Immature natural killer cell (primary cell): ENCODE measurements at places on chromosomes 2 and 18. TPM values are rescaled to one million over a fixed set of nuclear protein-coding genes. Genes with fewer than 3 reads are reported as not detected.

GRCh38 chr18:3323900-3324299, 62.0 kb downstream of the MYL12B start:
- no peak for DNase-seq
- H3K27ac ChIP-seq, result no peak overlapping the region
- no peak overlapping the region for H3K4me3 ChIP-seq
- no peaks in the 10 kb centered on the region for H3K36me3 ChIP-seq
- peaks cover 5% of the 10 kb centered on the region for H3K27me3 ChIP-seq

DNA sequence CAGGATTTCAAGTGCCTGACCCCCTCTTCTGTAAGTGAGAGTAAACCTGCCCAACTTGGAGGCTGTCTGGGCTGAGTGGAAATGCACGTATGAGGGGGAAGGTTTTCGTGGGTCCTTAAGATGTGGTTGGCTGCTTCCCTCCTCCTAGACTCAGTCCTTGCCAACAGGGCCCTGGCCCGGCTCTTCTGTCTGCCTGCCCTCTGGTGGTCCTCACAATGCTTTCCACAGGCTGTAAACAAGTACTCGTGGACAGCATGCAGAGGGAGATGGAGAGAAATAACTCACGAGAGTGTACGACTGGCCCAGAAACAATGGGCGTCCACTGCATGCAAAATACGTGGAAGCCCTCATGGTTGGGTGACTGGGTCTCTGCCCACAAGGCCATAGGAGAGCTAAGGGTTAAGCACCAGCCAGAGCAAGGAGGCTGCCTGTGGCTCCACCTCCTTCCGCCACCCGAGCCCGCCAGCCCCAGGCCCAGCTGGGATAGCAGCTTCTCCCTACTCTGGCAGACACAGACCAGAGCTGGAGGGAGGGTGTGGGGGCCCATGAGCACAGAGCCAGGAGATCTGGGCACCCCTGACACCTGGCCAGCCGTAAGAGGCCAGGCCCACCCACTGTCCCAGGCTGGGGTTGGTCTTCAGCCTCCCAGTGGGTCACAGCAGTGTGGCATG, 17.0 kb upstream of the ARHGEF4 start:
- DNase-seq, result no peak
- no peak overlapping the region for H3K27ac ChIP-seq
- H3K4me1 ChIP-seq, result peaks cover 8% of the 10 kb centered on the region
- H3K36me3 ChIP-seq, result no peaks in the 10 kb centered on the region
- no peak overlapping the region for H3K4me3 ChIP-seq

GRCh38 chr18:26434887-26435286, 113.5 kb downstream of the KCTD1 start:
- no peak overlapping the region for H3K4me3 ChIP-seq
- no peak overlapping the region for H3K27ac ChIP-seq
- H3K27me3 ChIP-seq, result peaks cover 12% of the 10 kb centered on the region
- H3K36me3 ChIP-seq, result no peaks in the 10 kb centered on the region
- DNase-seq, result no peak

- no peak within 1 kb of the TSS for H3K4me3 ChIP-seq
- H3K27me3 ChIP-seq, result peaks cover 28% of the 10 kb centered on the region
- H3K36me3 ChIP-seq, result no peaks in the 10 kb centered on the region
- no peak for DNase-seq
- H3K4me1 ChIP-seq, result no peaks in the 10 kb centered on the region
- no peak within 1 kb of the TSS for H3K27ac ChIP-seq
Observed at GRCh38 chr2:237486819-237487448, at the start of gene MLPH. Gene MLPH, plus strand, starts transcription at chr2:237487251. Its CDS starts 6,176 bp downstream, at chr2:237493427.

DNA sequence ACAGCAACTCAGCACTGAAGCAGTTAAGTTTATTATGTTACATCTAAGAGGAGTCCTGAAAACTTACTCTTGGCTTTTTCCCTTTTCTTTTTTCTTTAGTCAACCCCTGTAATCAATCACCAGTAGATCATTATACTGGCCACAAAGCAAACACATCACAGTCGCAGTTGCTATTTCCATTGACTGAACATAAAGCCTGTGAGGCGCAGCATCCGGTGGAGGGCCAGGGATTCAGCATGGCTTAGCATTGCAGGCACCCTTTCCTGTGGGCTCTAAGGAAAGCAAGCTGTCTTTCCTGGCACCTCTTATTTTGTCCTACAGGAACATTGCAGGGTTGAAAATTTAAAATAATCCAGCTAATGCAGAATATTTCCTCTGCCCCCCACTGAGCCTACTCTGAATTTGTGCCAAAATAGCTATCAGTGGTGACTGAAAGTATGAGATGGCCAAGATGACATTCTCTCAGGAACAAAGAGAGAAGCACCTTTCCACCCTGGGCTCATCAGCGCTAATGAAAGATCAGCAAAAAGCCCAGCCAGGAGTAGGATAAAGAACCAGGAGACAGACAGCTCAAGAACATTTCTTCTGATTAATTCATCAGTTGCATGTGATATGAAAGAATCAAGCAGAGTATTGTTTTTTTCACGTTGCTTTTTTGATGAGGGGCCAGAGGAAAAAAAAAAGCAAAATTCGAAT, 85.3 kb upstream of the SULT1C3 start:
- H3K27ac ChIP-seq, result no peak overlapping the region
- H3K4me1 ChIP-seq, result no peaks in the 10 kb centered on the region
- DNase-seq, result no peak
- peaks cover 4% of the 10 kb centered on the region for H3K27me3 ChIP-seq
- H3K4me3 ChIP-seq, result no peak overlapping the region

DNA sequence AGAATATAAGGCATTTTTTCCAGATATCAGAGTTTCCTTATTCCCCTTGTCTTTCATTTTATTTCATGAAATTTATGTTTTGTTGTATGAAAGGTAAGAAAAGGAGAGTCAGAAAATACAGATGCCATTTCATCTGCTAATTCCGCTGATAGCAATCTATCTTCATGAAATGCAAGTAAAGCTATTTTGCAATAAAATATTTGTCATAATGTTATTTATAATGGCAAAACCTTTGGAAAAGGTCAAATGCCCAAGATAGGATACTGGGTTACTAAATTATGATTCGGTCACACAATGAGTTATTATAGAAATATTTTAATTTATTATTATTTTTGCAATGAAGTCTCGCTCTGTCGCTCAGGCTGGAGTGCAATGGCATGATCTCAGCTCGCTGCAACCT, 124.2 kb downstream of the SPP2 start:
- no peak overlapping the region for H3K27ac ChIP-seq
- peaks cover 3% of the 10 kb centered on the region for H3K36me3 ChIP-seq
- H3K4me1 ChIP-seq, result peaks cover 6% of the 10 kb centered on the region
- H3K27me3 ChIP-seq, result peaks cover 2% of the 10 kb centered on the region

DNA sequence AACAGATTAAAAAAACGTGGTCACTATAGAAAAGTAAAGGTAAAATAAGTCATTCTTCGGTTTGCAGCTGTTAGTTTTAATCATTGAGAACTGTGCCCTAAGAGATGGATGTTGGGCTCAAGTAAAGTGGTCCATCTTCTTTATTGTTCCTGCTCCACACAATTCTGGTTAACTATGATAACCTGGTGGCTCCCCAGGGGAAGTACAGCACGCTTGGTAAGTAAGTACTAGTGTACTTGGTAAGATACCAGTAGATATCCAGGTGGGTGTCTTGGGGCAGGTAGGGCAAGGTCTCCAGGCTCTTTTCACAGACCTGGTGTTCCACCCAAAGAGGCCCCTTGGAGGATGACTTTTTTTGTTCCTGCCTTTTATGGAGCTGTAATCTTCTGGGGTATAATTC, 31.6 kb upstream of the DLX2 start:
- H3K36me3 ChIP-seq, result no peaks in the 10 kb centered on the region
- no peak overlapping the region for H3K27ac ChIP-seq
- no peaks in the 10 kb centered on the region for H3K4me1 ChIP-seq

GRCh38 chr2:189298038-189298437, 118.5 kb upstream of the COL5A2 start:
- H3K36me3 ChIP-seq, result no peaks in the 10 kb centered on the region
- DNase-seq, result no peak
- H3K27ac ChIP-seq, result no peak overlapping the region

DNA sequence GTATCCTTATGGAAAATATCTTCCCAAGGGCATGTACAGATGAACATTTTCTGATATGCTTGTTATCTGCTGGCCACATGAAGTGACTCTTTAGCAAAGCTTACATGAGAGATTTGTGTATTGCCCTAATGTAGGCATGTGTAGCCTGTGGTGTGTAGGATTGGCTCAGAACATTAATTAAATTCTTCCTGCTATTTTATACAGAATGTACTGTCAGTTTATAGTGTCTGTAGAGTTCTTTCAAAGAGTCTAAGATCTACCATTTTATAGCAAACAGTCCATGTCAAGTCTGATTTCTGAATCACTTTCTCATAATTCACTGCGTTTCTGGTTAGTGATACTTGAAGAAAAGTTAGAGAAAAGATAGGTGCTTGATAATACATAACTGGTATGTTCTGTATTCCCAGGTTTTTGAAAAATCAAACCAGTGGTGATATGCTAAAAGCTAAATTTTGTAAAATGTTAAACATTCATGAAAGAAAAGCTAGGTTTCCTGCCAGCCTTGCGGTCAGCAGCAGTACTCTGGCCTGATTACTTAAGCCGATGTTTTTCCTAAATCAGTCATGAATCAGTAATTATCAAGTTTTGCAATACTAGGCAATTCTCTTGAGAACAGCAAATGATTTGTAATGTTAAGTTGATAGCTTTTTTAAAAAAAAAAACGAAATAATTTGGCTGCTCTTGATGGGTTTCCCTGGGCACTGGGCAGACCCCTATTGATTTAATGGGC, 30.9 kb upstream of the EFEMP1 start:
- no peaks in the 10 kb centered on the region for H3K27me3 ChIP-seq
- DNase-seq, result no peak
- H3K4me1 ChIP-seq, result peaks cover 6% of the 10 kb centered on the region

DNA sequence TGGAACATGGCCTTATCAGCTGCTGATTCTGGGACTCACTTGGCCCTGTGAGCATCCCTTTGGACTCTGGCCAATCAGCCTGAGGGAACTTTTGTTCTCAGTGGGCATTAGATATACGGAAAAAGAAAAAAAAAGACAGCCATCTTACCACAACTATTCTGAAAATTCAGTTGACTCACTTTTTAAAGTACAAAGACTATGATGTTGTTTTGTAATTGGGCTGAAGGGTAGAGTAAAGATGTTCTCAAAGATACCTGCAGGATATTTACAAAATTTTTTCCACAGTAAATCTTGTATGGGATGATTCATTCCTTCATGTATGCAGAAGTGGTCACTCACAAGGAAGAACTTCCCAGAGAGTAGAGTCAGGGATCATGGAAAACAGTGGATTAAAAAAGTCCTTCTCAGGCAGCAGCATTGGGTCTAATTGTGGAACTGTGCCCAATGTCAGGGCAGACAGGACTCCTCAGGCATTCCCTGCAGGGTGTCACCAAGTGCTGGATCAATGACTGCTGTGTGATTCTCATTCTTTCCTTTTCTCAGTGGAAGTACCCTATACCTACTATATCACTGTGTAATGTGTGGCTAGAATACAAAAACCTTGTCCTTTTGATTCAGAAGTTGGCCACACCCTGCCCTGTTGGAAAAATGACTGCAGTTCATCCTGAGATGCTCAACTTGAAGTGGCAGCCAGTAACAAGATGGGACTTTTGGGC, 35.4 kb downstream of the SULT1C4 start:
- no peaks in the 10 kb centered on the region for H3K4me1 ChIP-seq
- H3K27me3 ChIP-seq, result peaks cover 3% of the 10 kb centered on the region
- no peaks in the 10 kb centered on the region for H3K36me3 ChIP-seq
- H3K4me3 ChIP-seq, result no peak overlapping the region
- no peak for DNase-seq
- H3K27ac ChIP-seq, result no peak overlapping the region

- H3K4me3 ChIP-seq, result no peak overlapping the region
- no peak for DNase-seq
- H3K27ac ChIP-seq, result no peak overlapping the region
- no peaks in the 10 kb centered on the region for H3K27me3 ChIP-seq
Observed at GRCh38 chr2:132871831-132872230, 201.8 kb upstream of the LYPD1 start.

DNA sequence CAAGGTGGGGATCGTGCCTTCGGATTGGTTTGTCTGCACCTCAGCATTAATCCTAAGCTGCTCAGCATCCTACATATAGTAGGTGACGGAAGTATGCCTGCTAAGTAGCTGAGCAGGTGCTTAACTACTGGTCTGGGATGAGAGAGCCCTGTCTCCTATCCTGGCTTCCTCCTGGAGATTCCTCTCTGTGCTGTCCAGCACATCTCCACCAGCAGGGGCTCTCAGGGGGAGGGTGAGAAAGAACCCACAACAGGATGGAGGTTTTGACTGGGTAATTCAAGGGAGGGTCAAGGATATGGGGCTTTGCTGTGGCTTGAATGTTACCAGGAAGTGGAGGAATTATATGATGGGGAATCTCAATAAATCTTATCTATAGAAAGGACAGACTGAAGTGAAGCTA, 45.4 kb upstream of the KIF5C start:
- peaks cover 3% of the 10 kb centered on the region for H3K27me3 ChIP-seq
- H3K27ac ChIP-seq, result no peak overlapping the region
- no peak for DNase-seq
- H3K4me1 ChIP-seq, result no peaks in the 10 kb centered on the region
- no peak overlapping the region for H3K4me3 ChIP-seq

GRCh38 chr2:23659773-23660172, 267.1 kb downstream of the ATAD2B start:
- H3K27ac ChIP-seq, result no peak overlapping the region
- no peak for DNase-seq
- no peak overlapping the region for H3K4me3 ChIP-seq
- peaks cover 2% of the 10 kb centered on the region for H3K27me3 ChIP-seq

GRCh38 chr2:43041173-43041591, 185.2 kb downstream of the ZFP36L2 start:
- H3K27ac ChIP-seq, result no peak overlapping the region
- H3K27me3 ChIP-seq, result no peaks in the 10 kb centered on the region
- H3K36me3 ChIP-seq, result no peaks in the 10 kb centered on the region
- H3K4me3 ChIP-seq, result no peak overlapping the region
- peaks cover 3% of the 10 kb centered on the region for H3K4me1 ChIP-seq
- DNase-seq, result no peak

DNA sequence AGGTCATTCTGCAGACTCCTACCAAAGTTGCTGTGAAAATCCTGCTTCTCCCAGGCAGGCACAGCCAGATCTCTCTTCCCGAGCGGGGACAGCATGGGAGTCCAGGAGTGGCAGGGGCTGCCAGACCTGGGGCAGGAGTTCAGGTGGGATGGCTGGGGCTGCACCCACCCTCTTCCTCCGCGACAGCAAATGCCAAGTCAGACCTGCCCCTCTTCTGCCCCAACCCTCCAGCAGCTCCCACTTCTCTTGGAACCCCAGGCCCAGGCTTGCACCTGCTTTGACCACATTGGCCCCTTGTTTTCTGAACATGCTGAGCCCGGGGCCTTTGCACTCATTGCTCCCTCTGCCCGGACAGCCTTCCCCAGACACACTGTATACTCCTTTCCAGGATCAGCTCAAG, 288.2 kb upstream of the HS6ST1 start:
- no peak for DNase-seq
- H3K27ac ChIP-seq, result no peak overlapping the region
- no peaks in the 10 kb centered on the region for H3K4me1 ChIP-seq
- no peak overlapping the region for H3K4me3 ChIP-seq
- H3K27me3 ChIP-seq, result no peaks in the 10 kb centered on the region

LCT gene
- polyA plus RNA-seq, result not detected

DLX1 gene
- polyA plus RNA-seq, result not detected

SUPT7L gene
- 26.5 TPM for polyA plus RNA-seq
